ENCODE measurements at places on chromosomes 1 and 21.

GRCh38 chr1:66532798-66533783 lies 862 bp upstream of the SGIP1 start:
- DNase-seq, result no peak

- DNase-seq, result no peak
Measured at GRCh38 chr1:43587594-43587993, 56.9 kb downstream of the PTPRF start.

DNA sequence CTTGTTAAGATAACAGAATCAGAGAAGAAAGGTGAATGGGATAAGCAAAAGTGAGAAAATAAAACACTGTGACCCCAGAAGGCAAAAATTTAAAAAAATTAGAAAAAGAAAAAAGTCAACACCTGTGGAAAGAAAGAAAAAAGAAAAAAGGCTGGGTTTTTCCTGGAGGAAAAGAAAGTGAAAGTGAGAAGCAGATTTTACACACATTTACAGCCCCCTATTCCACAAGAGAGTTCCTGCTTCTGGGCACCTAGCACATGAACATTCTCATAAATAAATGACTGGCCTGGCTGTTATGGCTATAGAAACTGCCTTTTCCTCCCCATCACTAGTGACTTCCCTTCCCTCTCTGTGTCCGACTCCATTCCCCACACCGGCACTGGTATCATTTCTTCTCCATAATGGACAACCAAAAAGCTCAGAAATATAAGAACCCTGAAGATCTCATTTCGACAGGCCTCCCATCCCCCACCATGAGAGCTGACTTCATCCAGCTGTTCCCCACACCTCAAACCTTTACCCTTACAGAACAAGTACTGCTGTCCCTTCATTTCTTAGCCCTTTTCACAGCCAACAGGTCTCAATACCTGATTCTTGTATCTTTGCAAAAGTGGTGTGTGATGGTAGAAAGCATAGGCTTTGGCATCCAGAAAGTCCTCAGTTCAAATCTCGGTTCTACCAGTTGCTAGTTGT lies 12.6 kb downstream of the MTF1 start:
- no peak for DNase-seq

- DNase-seq, result no peak
Measured at GRCh38 chr1:15033264-15033663, 120.3 kb upstream of the TMEM51 start.

- no peak for DNase-seq
Measured at GRCh38 chr21:42332557-42333317, 17.5 kb upstream of the TFF3 start.

DNA sequence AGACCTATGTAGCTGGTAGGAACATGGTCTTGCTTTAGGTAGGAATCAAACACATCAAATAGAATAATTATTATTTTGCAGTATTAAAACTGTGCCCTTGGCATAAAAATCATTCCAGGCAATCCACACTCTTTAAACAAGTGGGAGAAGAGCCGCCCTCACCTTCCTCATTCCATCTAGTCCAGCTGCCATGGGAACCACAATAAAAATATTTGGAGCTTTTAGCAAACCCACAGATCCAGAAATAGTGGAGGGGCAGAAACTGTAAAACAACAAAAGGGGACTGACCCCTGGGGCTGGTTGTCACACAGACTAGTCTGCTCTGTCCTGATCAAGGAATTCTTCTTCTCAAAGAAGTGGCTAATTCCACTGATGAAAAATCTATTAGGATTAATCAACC lies 61.6 kb downstream of the PTPRC start:
- DNase-seq, result no peak

DNA sequence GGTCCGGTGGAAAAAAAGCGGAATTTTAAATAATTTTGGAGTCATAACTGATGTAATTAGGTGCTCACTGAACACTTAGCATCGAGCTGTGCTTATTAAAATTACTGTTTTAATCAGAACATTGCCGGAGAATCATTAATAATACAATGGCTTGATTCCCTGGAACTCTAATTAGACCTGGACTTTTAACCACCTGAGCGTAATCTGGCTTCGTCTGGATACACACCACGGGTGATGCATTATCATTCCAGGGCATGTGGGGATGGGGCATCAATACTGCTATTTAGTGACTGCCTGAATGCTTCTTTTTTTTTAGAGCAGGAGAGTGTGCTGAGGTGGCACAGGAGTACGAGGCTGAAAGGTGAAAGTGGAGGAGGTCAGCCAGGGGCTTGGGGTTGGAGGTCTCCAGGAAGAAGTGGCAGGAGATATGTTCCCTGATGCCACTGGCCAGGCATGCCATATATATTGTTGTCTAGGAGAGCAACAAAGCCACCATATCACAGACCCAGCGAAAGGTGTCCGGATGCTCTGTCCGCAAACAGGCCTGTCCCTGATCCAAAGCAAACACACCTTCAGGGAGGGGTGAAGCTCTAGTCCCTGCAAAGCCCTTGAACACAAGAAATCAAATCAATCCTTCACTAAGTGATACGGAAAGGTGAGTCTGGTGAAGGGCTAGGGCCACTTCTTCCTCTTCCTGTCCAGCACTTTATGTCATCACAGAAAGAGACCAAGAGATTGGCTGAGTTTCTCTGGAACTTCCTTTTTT lies 125.2 kb downstream of the PLXNA2 start:
- DNase-seq, result no peak

DNA sequence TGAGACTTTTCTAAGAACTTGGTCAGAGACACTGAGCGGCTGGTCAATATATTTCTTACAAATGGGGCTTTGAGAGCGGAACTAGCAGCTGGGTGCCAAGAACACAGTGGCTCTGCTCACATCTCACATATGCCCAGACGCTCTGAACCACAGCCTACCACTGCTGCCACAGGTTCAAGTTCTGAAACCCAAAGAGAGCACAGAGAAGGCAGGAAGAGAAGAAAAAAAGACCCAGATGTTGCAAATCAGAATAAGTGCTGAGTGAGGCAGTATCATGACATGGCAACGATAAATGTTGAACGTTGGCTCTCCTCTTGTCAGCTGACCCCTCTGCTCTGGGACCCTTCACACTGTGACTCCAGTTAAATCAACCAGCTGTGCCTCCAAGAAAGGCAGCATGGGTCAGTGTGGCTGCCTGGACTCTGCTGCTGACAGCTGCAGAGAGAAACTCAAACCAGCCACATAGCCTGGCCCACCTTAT lies 26.4 kb downstream of the HIVEP3 start:
- DNase-seq, result no peak

DNA sequence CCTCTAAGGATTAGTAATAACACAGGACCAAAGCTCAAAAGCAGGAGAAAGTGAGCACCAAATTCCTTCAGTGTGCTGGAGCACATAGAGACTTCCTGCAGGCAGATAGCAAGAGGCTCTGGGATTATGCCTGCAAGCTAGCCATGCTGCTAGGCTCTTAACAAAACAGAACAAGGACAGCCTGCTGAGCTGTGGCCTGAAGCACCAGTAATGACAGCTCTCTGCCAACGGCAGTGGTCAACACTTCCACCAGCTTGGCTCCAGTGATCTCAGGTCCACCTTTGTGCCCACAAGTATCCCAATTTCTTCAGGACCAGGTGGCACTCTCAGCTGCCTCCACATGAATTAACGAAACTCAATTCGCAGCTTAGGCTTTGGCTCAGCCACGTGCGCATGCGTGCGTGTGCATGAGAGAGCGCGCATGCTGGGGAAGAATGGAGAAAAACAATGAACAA lies 64.2 kb downstream of the SLC45A1 start:
- no peak for DNase-seq

DNA sequence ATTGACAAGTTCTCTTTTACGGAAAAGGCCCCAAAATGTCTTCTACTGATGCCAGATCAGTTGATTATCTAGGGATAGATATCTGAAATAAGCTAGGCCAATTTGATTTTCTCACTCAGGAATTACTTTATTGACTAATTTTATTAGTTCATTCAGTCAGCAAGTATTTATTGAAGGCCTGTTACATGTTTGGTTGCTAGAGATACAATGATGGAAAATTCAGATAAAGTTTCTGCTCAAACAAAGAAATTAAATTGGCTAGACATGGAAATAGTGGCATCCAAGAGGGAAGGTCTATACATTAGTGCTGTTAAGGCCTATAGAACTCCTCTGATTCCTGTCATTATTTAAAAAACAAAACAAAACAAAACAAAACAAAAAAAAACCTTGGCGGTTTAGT lies 56.5 kb downstream of the HS2ST1 start:
- no peak for DNase-seq

- DNase-seq, result no peak
Measured at GRCh38 chr1:214927796-214928195, 154.7 kb upstream of the KCNK2 start.

DNA sequence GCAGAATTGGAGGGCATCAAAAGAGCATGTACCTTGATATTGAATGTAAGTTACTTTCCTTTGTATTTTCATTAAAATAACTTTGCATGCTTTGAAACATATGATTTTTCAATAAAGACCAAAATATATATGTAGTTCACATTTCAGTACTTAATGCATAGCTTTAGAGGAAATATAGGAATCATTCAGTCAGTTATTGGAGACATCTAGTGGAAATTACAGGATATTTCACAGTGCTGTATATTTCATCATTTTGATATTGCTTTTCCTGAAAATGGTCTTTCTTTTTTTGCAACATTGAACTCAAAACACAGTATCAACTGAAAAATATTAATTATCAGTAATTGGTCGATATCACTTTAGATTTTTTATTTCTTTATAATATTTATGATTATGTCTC lies 375.8 kb downstream of the NCAM2 start:
- no peak for DNase-seq

- DNase-seq, result peak; percentile 79
Measured at GRCh38 chr1:58773406-58773840, 10.4 kb downstream of the JUN start.

- no peak for DNase-seq
Measured at GRCh38 chr1:222594789-222595188, 5.1 kb upstream of the TAF1A start.

DNA sequence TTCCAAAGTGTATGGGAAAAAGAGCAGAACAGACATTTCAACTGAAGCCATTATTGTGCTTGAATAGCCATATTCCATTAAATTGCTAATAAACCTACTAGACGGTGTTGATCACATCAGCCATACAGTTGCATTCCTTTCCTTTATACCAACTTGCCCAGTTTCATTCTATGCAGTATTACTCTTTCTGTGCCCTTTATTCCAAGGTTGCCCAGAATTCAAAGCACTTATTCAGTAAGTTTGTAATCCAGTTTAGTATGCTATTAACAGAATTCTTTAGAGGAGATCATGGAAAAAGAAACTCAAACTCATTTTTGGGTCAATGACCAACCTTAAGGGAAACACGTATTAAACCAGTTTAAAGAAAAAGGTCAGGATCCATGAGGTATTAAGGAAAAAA lies 89.5 kb downstream of the DDAH1 start:
- DNase-seq, result no peak

- DNase-seq, result no peak
Measured at GRCh38 chr1:54768093-54768492, 3.8 kb upstream of the PARS2 start.

- no peak for DNase-seq
Measured at GRCh38 chr1:61213245-61214011, 131.1 kb downstream of the NFIA start.

DNA sequence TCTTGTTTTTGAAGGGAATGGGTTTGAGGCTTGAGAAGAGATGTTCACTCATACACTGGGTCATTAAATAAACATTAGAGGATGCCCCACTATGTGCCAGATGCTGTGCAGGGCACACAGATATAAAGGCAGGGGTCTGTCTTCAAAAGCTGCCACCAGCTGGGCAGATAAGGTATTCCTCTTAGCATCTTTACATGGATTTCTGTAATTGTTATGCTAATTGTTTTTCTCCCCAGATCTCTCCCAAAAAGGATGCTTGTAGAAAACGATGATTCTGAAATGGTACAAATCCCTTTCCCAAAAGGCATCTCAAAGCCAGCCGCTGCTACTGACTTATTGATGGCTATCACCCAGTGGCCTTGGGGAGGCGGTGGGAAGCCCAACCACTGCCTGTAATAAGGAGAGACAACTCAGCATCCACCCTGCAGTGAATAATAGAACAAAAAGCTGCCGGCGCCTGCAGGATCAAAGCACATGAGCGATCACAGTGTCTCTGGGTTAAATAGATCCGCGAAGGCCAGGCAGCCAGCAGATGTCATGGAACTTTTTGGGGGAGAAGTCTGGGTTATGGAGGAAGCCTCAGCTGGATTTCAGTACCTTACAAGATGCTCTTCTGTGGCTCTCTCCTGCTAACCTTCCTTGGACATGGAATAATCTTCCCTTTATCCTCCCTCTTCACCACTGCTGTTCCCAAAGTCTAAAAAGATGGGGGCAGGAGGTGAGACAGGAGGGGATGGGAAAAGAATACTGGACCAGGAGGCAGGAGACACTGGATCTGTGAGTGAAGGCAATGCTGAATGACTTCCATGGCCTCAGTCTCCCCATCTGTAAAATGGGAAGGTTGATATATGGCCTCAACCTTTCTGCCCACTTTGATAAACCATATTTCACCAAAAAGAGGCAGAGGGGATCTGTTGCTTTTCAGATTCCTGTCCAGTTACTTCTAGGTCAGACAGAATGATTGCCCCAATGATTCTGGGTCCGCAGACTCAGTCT lies 54.8 kb upstream of the CD34 start:
- no peak for DNase-seq

GRCh38 chr21:36260030-36260787 lies 59.8 kb upstream of the MORC3 start:
- DNase-seq, result peak; percentile 55

DNA sequence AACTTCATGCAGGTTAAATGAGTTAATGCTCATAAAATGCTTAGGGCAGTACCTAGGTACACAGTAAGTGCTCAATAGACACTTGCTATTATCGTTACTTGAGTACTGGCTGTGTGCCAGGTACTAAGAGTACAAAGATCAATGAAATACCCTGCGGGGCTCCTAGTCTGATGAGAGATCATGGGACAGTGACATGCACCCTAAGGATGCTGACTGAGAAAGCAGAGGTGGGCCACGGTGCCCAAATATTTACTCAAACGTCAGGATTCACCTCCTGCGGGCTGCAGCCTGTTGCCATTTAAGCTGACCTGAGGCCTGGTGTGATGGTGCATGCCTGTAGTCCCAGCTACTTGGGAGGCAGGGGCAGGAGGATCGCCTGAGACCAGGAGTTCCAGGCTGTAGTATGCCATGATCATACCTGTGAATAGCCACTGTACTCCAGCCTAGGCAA lies 19.8 kb upstream of the LUZP1 start:
- no peak for DNase-seq

DNA sequence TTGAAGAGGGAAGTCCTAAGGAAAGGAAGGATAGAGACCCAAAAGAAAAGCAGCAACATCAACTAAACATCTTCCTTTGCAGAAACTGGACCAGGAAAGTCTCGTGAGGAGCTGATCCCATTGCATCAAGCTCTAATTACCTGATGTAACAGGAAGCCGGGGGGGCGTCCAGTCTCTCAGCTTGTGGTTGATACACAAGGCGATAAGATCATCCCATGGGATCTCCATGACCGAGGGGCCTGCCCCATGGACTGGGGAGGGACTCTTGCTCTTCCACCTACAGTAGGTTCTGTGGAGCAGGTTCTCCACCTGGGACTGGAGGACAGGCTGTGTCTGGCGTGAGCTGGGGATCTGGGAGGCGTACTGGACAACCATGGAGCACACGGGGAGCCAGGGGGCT lies 14.8 kb upstream of the LSS start:
- no peak for DNase-seq
